ENCODE measurements at places on chromosomes 3 and 15.

DNA sequence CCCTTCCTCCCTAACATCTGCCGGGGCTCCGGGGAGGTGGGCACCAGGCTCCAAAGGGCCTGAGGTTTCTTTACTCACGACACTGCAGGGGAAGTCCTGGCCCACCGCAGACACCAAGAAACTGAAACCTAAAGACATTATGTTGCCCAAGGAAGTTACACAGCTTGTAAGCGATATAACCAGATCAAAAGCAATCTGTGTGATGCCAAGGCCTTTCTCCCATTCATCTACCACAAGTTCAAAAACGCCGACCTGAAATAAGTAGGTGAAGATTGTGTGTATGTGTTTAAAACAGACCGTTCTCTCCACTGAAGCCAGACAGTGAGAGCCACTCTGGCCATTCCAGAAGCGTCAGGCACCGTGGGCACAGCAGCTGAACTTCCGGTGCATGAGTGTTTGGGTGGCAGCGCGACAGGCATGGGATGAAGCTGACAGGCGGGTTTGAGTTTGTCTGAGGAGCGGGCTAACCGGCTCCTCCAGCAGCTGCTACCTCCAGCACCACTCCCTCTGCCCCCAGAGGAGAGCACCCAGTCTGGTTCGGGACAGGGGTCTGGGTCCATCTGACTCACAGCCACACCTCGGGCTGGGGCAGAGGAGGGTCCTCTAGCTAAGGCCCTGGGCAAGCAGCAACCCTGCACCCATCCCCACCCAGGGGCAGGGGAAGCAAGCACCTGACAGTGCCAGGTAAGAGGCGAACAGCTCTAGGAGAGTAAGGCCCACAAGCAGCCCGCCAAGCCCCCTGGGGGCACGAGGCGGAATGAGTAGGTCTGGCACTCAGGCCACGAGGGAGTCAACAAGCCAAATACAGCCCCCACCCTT is 1.3 kb downstream of the TNK2 start:
- DNase-seq = peak; percentile 68

DNA sequence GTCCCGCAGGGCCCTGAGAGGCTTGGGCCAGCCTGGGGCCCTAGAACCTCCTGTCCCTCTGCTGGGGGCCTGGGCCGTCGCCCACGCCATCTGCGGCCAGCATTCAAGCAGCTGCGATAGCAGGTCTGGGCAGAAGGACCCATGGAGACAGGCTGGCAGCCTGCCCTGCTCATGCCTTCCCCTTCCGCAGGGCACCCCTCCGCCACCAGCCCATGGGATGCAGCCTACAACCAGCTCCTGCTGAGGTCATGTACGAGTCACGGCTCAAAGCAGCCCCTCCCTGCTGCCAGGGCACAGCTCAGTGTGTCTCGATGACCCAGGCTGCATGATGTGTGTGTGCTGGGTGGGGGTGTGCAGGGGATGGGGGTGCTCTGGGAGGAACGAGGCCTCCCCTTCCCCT is 27.8 kb downstream of the DUSP7 start:
- DNase-seq = no peak

- DNase-seq = no peak
These were observed 17.0 kb downstream of the SLC35G2 start for GRCh38 chr3:136835813-136836510.

DNA sequence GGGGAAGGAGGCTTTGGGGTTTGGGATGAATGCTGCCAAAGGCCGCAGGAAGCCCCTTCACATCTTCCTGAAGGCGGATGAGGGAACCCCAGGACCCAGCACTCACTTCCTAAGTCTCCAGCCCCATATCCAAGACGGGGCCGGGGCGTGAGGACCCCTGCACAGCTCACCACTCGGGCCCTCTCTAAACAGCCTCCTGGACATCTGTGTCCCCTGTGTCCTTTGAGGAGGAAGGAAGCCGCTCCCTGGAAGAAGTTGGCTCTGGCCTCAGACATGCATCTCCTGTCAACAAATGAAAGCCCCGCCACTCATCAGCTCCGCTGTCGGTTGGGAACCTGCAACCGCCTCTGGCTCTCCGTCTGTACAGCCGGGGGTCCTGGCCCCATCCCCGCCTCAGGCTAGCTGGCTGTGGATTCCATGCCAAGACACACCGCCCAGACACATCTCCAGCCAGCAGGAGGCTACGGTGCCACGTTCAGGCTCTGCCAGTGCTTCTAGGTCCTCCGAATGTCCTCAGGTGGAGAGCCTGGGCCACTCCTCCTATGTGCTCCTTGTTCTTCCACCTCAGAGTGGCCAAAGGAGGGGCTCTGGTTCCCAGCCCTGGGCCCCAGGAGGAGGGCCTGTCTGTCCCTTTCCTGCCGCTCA is 140.0 kb upstream of the MEF2A start:
- DNase-seq = no peak

DNA sequence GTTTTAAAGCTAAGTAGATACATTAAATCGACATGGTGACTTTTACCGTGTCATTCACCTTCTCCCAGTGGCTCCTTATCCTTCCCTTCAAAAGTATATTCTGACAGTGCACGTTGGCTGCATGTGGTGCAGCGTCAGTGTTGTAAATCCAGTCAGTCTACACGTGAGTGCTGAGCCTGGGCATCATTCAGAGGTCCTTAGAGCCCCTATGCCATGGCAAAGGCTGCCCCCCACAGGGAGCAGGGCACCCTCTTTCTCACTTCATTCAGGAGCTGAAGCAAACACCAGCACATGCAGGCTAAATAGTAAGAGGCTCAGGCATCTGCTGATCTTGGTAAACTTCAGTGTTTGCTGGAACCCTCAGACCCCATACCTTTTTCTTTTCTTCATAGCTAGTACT is 43.3 kb downstream of the RASGRP1 start:
- no peak for DNase-seq

GRCh38 chr3:104032283-104032682 is 1334.4 kb upstream of the ALCAM start:
- no peak for DNase-seq

GRCh38 chr3:60309539-60310268 is 941.5 kb downstream of the FHIT start:
- no peak for DNase-seq
